Calu3 (cell line): ENCODE measurements at places on chromosomes 1 and 21. TPM values are rescaled to one million over a fixed set of nuclear protein-coding genes. Genes with fewer than 3 reads are reported as not detected.

- DNase-seq, result no peak
These were observed 26.1 kb upstream of the GJA5 start for GRCh38 chr1:147786536-147786935.

DNA sequence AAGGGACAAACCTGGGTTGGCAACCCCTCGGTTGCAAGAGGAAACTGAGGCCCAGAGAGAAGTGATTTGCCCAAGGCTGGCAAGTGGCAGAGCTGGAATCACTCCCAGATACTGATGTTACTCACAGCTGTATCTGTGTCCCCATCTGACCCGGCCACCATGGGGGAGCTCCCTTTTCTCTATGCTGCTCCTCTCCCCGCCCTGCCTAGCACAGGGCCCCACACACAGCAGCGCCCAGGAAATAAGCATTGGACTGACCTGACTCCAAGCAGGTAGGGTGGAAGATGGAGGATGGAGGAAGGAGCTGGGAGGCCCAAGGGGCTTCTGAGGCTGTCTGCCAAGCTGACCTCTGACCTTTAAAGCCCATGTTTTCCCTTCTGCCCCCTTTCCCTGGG, 3.0 kb upstream of the FBLIM1 start:
- no peak for DNase-seq

DNA sequence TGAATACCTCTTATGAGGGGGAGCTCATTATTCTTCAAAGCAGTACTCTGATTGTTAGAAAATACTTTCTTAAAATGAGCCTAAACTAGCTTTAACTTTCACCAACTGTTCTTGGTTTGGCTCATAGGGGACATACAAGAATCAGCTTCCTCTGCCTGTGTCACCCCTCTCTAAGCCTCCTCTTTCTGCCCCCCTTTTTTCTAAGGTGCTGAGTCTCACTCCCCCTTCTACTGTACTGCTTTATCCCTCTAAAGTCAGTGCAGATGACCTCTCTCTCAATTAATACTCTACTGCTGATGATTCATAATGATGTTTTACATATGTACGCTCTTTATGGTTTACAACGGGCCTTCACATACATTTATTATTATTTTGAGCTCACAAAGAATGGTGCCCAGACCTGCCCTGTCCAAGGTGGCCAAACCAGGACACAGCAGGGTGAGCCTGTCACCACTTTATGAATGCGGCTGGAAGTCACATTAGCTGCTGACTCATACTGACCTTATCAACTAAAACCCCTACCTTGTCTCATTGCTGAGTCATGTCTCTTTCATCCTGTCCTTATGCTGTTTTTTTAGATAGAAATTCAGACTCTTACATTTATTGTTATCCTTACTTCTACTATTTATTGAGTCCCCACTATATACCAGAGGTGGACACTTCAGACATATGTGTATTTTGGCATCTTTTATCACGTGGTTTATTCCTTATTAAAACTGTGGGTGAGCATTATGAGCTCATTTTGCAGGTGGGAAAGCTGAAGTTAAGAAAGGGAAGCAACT, 126.9 kb downstream of the RNF220 start:
- DNase-seq, result peak; percentile 38

GRCh38 chr1:1596493-1597274, 3.3 kb downstream of the FNDC10 start:
- DNase-seq, result no peak

The C8A gene
- total RNA-seq, result not detected in 2 replicates
